NB4 (cell line): ENCODE measurements at places on chromosomes 7 and 10.
A peak's percentile ranks its signal among the peaks of the same experiment; 100 is the strongest.

DNA sequence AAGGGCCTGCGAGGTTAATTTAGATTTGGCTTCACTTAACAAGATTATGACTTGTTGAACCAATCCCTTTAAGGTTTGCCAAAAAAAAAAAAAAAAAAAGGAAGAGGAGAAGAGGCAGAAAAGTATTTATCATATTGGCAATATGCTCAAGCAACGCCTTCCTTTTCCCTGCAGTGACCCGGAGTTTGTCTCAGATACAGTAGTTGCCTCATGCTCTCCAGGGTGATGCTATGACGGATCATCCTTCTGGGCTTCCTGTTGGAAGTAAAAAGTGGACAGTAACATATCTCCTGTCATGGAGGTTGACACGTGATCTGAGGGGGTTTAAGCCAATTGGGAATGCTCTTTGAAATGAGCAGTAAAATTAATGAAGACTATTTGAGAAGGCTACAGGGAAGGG lies 117.3 kb downstream of the BMPER start:
- no peak for DNase-seq

DNA sequence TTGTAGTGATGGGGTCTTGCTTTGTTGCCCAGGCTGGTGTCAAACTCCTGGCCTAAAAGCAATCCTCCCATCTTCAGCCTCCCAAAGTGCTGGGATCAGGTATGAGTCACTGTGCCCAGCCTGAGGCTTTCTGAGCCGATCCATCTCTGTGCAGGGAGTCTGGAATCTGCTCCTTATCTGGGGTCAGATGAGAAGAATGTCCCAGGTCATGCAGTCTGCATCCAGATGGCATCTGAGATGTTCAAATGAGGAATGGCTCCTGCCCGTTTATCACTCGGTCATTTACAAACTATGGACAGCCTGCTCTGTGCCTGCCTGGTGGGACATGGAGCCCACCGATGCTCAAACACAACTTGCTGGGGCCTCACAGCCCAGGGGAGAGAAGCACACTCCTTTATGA lies 11.1 kb upstream of the SLC18A3 start:
- DNase-seq: no peak

GRCh38 chr7:52498366-52498765 lies 537.1 kb upstream of the POM121L12 start:
- no peak for DNase-seq

- no peak for DNase-seq
Observed at GRCh38 chr7:139683137-139683921, 94.5 kb downstream of the HIPK2 start.

DNA sequence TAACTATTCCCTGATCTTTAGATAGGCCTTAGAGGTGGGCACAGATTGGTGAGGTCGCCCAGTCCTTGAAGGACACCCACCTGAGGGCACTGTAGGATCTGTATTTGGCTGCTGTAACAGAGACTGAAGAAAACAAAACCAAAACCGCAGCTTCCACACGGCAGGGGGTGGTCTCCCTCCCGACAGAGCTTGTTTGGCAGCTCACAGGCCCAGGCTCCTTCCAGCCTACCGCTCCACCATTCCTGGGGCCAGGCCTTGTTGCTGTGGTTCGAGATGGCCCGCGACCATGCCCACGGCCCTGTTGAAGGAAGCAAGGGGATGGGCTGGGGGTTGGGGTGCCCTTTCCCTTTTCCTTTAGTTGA lies 30.4 kb downstream of the ZNF783 start:
- DNase-seq: peak; percentile 43

- DNase-seq: no peak
Observed at GRCh38 chr10:3143791-3144434, 28.7 kb downstream of the PITRM1 start.

DNA sequence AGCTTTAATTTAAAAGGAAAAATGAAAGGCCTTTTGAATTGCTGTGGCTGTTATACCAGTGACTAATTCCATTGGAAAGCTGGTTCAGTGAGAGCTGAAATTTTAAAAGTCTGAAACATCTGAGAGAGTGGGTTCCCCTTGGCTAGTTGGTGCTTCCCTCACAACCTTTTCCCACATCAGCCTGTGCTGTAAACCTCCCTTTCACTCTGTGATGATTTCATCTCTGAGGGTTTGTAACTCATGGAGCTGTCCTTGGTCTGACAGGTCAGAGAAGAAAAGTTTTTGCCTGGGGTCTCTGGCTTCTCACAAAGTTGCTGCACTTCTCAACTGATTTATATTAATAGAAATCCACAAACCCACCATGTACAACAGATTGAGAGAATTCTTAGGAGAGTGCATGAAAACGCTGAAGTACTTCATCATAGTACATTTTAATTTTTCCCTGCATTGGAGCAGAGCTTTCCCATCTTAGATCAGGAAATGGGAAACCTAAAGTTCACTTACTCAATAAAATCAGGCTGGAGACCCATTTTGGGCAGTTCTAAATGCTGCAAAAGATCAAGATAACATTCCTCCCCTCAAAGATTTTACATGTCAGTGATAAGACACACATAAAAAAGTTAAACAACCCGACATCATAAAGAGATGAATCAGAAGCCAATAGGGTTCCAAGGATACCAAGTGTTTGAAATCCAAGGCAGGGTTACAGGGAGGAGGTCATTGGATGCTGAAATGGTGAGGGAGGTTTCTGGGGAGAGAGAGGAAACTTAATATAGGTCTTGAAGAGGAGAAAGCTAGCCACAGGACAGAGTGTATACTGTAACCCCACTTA lies 157.0 kb upstream of the MKLN1 start:
- no peak for DNase-seq

GRCh38 chr7:95893484-95893883 lies 121.1 kb downstream of the DYNC1I1 start:
- no peak for DNase-seq

DNA sequence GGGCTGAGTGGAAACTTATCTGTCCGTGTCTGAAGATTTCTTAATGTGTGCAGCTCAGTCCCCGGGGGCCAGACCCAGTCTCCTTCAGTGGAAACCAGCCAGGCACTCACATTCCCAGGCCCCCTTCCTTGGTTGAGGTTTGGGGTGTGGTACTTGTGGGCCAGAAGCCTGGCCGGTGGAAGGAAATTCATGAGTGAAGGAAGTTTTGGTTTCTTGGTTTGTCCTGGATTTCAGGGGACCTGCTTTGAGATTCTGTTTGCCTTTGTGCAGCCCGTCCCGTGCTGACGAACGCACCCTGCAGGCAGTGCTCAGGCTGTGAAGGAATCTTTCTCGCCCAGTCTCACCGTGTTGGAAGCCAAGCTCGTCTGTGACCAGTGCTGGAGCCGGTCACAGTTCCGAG lies 2.9 kb downstream of the INPP5A start:
- DNase-seq: peak; percentile 51
